ENCODE measurements at places on chromosomes 2 and 18. TPM values are rescaled to one million over a fixed set of nuclear protein-coding genes. Genes with fewer than 3 reads are reported as not detected.
A peak's percentile ranks its signal among the peaks of the same experiment; 100 is the strongest.

Gene IRS1
- total RNA-seq: 14.8 TPM

Gene GREB1
- 2.0 TPM for total RNA-seq

Gene RGPD3
- 0.06 TPM for total RNA-seq

DNA sequence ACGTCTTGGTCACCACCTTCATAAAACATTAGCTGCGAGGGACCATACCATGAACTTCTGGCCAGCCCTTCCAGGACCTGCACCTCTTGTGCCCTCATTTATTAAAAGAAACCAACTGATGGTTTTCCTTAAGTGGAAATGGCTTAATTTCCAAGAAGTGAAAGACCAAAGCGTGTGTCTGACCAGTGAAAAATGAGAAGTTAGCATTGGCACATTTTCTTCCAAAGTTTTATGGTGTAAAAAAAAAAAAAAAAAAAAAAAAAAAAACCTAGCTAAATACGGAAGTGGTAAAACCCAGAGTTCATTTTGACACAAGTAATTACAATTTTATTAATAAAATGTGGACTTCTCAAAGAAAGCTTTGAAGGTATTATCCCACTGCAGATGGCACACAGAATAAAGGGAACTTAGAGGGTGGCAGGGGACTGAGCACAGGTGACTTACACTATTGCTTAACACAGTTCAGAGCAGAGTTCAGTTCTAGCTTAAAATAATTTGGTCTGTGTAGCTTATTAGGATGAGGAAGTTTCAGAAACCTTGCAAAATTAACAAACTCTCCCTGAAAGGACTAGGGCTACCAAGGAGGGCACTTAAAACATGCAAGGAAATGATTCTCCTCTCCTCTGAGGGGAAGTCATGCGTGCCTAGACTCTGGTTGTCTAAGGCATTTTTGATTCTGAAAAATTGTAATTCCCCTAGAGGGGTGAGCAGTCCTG lies 42.2 kb upstream of the EPG5 start:
- DNase-seq: no peak

Gene SLC11A1
- 2.0 TPM for total RNA-seq

- peak; percentile 1 for DNase-seq
These were observed 95.4 kb downstream of the NFATC1 start for GRCh38 chr18:79491081-79491551.

DNA sequence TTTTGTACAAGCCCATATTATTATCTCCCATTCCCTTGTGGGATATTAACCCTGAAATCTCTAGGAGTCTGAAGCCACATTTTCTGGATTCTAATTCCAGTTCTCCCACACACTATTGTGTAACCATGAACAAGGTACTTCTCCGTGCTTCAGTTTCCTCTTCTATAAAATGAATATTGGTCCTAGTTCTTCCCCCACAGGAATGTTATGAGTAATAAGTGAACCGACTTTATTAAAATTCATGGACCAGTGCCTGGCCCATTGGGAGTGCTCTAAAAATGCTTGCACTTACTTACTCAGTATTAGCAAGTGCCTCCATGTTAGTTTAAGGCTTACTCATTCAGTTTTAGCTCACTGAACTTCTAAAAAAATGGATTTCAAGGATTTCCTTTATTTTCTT lies 1.4 kb upstream of the ACMSD start:
- no peak for DNase-seq

Gene KLHL29
- total RNA-seq: 4.6 TPM

- DNase-seq: peak; percentile 54
These were observed 3.8 kb downstream of the TGIF1 start for GRCh38 chr18:3453540-3454364.

DNA sequence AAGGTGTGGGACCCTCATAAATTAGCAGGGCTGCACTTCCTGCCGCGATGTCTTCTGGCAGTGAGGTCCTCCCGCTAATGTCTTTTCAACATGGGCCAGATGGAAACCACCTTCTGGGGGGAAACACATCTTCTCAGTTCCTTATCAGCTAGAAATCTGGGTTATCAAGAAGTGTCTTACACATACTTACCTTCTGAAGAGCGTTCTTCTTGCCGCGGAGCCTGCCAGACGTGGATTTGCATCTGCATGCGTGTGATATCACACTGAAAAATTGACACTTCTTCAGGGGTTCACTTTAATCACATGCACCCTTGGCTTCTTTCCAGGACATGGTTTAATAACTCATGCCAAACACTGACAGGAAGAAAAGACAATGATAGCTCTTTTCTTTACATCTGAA lies 163.5 kb upstream of the SOX11 start:
- DNase-seq: no peak

GRCh38 chr2:173119944-173120343 lies 44.3 kb downstream of the MAP3K20 start:
- no peak for DNase-seq

- DNase-seq: no peak
These were observed 18.2 kb downstream of the SNORC start for GRCh38 chr2:232888099-232888836.
